COR-L47 (cell line): ENCODE measurements at places on chromosomes 12 and 14.

- no peak for DNase-seq
Measured at GRCh38 chr14:72433511-72433910, 460.4 kb downstream of the DPF3 start.

DNA sequence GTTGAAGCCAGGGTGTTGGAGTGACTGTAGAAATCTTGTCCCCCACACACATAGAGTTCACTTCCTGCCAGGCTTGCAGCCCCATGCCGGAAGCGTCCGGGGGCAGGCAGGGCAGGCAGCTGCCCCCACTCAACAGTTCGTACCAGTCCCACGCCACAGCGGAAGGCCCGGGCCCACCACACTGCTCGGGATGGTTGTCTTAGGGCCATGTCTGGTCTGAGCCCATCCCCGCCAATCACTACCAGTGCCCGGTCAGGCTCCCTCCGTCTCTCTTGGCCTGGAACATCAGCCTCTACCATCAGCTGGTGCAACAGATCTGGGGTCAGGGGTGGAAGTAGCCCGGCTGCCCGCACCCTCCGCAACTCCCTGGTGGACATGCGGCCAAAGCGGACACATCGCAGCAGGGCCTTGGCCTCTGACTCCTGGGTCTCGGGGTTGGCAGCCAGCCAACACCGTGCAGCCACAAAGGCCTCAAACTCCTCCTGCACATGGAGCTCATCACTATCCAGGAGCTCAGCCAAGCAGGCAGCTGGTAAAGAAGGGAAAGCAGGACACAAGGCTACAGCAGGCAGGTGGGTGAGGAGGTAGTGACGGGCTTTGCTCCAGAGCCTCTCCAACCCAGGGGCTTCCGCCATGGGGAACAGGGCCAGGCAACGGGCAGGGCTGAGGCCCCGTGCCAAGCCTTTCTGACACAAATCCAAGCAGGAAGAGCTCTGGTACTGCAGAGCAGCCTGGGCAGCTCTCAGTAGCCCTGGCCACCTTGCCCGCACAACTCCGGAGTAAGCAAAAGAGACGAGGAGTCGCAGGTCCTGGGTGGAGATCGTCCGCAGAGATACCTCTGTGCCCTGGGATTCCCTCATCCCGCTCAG lies 5.9 kb downstream of the KLHL33 start:
- no peak for DNase-seq

GRCh38 chr12:94272280-94272679 lies 123.9 kb downstream of the PLXNC1 start:
- DNase-seq: no peak

DNA sequence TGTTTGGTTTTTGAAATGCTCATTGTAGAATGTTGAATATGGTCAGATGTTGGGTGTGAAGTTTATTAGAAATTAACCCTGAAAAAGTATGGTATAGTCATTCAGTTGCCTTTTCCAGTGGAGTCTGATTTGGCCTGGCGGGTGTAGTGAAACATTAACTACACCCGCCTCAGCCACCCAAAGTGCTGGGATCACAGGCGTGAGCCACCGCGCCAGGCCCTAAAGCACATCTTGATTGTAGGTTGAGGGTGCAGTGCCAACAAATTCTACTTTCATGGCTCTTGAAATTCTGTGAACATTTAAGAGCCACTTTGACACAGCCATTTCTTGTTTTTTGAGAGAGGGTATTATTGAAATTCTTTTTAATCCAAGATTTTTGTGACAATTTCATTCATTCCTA lies 624.9 kb downstream of the DIO2 start:
- DNase-seq: no peak

- no peak for DNase-seq
Measured at GRCh38 chr14:101845896-101846295, 84.4 kb downstream of the PPP2R5C start.

DNA sequence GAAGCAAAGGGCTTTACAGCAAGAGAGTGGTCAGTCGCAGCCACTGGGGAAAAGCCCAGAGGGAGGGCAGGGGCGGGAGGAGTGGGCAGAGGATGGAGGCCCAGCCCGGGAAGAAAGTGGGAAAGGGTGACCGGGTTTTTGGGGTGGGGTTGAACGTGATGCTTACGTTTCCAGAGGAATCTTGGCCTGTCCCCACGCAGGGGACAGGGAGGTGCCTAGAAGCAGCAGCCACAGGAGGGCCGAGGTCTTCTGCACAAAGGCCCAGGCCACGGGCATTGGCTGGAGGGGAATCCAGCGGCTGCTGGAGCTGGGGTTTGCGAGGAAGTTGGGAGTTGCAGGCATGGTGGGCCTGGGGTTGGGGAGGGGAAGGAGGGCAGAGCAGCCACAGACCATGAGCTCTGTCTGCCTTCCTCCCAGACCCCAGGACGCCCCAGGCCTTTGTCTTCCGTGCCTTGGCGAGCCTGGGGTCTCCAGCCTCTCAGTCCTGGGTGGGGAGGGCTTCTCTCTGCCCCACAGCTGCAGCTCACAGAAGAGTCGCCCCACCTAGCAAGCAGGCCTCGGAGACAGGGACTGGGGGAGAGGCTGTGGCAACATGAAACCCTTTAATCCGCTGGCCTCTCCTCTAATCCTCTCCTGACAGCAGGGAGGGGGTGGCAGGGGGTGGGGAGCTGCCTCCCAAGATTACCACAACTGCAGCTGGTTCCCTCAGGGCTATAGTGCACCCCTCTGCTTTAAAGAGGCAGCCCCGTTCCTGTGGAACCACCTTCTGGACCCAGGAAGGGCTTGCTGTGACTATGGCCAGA lies at the start of gene CACNA2D4:
TSS of gene CACNA2D4 (minus strand) at position 572 of the 803 bp plus-strand sequence. CDS start at position 393, 179 bp downstream.
- DNase-seq: no peak

DNA sequence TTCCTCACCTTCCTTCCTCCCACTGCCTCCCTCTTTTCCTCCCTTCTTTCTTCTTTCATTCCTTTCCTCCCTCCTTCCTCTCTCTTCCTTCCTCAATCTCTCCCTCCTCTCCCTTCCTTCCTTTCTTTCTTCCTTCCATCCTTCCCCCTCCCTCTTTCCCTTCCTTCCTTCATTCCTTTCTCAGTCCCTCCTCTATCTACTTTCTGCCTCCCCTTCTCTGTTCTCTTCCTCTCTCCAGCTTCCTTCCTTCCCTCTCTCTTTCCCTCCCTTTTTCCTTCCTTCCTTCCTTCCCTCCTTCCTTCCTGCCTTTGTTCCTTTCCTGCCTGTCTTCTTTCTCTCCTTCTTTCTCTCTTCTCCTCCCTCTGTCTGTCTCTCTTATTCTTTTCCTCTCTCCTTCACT lies 16.1 kb downstream of the ASCL1 start:
- no peak for DNase-seq

DNA sequence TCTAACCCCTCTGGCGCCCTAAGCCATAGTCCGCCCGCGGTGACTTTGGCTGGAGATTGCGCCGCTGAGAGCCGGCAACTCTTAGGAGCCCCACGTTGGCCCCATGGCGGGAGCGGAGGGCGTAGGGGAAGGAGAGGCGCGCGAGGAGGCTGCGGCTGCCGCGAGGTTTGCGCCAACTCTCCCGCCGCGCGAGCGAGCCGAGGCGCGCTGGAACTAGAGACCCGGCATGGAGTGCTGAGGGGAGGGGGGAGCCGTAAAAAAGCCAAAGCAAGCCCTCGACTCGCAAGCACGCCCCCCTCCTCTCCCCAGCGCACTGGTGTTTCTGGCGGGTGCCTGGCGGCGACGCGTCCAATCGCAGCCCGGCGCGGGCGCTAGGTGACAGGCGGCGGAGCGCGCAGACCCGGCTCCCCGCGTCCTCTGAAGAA lies at the start of gene SYT10:
TSS of gene SYT10 (minus strand) at position 233 of the 425 bp plus-strand sequence. CDS start 297 bp downstream, outside the sequence.
- DNase-seq: peak; percentile 10

- DNase-seq: no peak
Measured at GRCh38 chr14:100861188-100861936, 35.4 kb downstream of the MEG3 start.

DNA sequence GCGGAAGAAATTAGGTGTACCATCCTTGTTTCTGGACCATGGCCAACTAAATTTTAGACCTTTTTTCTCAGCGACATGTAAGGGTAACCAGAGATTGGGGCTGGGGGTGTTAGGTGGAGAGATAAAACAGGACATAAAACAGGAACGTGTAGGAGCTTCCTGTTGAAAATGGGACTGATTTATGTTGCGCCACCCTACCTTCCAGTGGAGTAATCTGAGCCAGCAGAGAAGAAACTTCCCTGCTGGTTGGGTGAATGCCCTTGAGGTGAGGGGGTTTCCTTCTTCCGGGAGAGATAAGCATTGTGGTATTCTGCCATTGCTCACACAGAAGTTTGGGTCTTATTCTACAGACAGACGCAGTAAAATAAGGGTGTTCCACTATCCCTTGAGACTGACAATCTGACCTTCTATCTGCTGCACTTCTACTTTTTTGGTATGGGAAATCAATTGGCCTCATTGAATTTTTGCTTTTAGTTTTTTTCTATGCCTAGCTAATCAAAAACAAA lies 417.6 kb downstream of the PCNX1 start:
- no peak for DNase-seq

- no peak for DNase-seq
Measured at GRCh38 chr12:121233628-121234020, 23.7 kb downstream of the P2RX4 start.

GRCh38 chr14:86912709-86913108 lies 1080.3 kb downstream of the GALC start:
- no peak for DNase-seq

DNA sequence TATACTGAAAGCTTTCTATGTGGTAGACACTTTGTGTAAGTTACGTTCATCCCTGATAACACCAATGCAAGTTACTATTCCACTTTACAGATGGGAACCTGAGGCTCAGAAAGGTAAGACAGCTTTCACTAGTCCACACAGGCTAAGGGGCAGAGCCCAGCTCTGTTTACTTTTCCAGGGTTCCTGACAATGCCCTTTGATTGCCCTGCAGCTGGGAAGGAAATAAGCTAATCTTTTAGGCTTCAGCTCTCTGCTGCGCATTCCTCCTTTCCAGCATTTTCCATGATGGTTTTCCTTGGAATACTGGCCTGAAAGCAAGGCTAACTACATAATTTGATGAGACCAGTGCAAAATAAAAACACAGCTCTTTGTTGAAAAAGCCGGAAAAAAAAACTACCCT lies 185.7 kb upstream of the BTG1 start:
- no peak for DNase-seq

GRCh38 chr14:23101986-23102625 lies 2.7 kb downstream of the CIROP start:
- no peak for DNase-seq

DNA sequence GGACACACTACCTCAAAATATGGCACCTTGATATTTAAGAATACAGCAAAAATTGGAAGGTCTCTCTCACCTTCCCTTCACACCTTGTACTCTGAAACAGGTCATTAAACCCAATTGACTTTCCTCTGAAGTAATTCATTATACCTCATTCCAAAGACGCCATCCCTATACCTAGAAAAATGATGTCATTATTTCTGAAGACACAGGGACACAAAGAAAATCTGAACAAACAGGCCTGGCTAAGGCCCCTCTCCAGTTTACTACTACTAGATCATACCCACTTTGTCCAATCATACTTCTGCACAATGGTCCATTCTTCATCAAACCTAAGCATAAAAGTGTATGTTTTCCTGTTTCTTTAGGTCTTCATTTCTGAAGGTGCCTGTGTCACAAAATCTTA lies 156.9 kb downstream of the RASSF9 start:
- DNase-seq: no peak

- DNase-seq: peak; percentile 98
Measured at GRCh38 chr14:69842686-69843420, 36.4 kb upstream of the SMOC1 start.

GRCh38 chr12:27970401-27971120 lies 2.0 kb downstream of the PTHLH start:
- DNase-seq: no peak

GRCh38 chr12:80937391-80938238 lies at the start of gene LIN7A:
TSS of gene LIN7A (minus strand) at chr12:80937934. CDS start at chr12:80937722, 212 bp downstream.
- peak; percentile 54 for DNase-seq

GRCh38 chr14:78605897-78606500 lies 435.8 kb downstream of the NRXN3 start:
- DNase-seq: no peak

GRCh38 chr14:29355331-29355730 lies 572.3 kb downstream of the PRKD1 start:
- no peak for DNase-seq

- DNase-seq: no peak
Measured at GRCh38 chr12:73414926-73415325, 1122.7 kb upstream of the ATXN7L3B start.

DNA sequence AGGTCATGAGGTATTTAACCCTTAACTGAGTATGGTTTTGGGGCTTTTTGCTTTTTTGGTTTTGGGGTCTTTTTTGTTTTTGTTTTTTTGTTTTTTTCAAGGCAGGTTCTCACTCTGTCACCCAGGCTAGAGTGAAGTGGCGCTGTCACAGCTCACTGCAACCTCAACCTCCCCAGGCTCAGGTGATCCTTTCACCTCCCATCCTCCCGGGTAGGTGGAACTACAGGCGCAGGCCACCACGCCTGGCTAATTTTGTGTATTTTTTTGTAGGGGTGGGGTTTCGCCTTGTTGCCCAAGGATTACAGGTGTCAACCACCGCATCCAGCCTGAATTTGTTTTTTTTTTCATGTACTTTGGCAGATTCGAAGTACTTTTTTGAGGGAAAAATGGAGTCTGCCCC lies 19.9 kb downstream of the RAP1B start:
- DNase-seq: no peak

DNA sequence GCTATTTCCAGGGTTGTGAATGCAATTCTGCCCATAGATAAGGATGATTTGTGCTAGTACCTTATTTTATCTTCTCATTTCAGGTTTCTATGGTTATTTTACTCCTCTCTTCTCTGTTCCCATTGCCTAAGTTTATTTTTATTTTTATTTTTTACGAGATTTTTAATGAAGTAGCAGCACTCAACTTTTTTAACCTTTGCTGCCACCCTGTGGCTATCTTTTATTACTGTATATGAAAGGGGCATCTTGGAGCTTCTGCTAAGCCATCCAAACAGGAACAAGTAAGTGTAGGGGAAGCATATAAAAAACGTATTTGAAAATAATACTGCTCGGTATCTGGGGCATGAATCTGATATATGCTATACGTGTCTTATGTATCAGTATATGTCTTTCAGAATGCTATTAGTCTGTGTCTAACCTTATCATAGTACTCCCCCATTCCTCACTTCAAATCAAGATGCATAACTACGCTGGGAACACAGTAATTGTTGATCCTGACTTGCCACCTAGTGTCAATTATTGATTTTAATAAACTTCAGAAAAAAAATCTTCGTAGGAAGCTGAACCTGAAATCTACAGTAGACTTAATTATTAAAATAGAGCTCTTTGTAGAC lies 60.3 kb downstream of the KLRG1 start:
- no peak for DNase-seq

DNA sequence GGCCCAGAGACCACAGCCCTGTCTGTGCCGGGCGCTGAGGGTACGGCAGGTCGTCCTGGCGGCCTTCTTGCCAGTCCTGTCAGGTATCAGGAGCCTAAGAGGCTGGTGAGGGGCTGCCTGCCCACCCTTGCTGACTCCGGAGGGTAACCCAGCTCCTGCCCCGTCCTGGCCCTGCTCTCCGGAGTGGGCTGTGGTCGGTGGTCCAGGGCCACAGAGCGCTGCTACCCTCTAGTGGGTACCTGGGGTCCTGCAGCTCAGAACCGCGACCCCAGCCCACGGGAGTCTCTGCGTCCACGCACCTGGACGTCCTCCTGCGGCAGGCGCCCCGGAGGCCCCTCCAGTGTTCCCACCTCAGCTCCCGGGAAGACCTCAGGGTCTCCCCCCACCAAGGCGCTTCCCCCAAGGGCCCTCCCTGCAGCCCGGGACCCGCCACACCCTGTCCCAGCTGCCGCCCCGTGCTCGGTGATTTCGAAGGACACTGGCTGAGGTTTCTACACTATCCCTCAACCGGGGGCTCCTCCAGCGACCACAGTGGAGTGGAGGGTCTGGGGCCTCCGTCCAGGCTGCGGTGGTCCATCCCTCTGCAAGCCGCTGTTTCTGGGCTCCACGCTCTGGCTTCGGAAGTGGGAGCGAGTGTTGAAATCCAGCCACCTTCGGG lies 75.9 kb upstream of the FBRSL1 start:
- no peak for DNase-seq
